ENCODE measurements at places on chromosomes 2 and 18.
A peak's percentile ranks its signal among the peaks of the same experiment; 100 is the strongest.

- DNase-seq, result no peak
Observed at GRCh38 chr2:10378189-10378588, 69.9 kb downstream of the ODC1 start.

DNA sequence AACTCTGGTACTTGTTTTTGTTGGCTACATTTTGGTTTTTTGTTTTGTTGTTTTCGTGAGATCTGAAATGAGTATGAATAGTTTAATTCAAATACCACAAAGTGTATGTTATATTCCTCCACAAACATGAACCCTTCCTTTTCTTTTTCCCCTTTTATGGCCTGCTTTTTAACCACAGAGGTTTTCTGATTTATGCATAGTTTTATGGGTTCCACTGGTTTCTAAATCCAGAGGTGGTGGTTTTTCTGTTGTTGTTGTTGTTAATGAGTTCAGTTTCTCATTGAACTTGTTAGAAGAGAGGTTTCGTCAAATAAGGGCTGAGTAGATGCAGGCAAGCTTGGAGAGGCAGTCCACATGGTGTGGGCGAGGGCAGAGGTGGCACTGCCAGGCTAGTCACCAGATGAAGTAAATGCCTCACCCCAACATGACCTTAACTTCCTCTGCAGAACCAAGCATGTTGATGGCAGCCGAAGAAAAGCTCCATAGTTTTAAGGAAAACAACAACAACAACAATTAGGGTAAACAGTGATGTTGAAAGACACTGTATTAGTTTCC is 72.5 kb downstream of the RIF1 start:
- DNase-seq, result no peak

DNA sequence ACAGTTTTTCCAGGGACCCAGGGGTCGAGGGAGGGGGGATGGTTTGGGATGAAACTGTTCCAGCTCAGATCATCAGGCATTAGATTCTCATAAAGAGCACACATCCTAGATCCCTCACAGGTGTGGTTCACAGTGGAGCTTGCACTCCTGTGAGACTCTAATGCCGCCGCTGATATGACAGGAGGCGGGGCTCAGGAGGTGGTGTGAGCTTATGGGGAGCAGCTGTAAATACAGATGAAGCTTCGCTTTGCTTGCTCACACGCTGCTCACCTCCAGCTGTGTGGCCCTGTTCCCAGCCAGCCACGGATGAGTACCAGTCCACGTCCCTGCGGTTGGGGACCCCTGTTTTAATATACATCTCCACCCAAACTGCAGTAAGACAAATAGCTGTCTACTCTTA is 204.2 kb downstream of the AGAP1 start:
- no peak for DNase-seq

DNA sequence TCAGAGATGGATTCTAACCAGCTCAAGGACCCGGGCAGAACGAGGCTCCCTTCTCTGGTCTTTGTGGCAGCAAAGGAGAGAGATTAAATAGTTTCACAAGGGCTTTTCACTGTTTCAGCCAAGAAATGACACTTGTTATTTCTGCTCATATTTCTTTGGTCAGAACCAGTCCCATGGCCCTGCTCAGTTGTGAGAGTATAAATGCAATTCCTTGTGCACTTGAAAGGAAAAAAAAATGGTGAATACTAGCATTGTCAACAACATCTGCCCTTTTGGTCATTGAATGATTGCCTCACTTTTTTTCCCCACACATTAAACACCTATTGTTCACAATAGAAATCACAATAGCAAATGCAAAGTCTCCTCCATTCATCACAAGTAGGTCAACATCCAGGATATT is 104.4 kb downstream of the RDH14 start:
- no peak for DNase-seq

DNA sequence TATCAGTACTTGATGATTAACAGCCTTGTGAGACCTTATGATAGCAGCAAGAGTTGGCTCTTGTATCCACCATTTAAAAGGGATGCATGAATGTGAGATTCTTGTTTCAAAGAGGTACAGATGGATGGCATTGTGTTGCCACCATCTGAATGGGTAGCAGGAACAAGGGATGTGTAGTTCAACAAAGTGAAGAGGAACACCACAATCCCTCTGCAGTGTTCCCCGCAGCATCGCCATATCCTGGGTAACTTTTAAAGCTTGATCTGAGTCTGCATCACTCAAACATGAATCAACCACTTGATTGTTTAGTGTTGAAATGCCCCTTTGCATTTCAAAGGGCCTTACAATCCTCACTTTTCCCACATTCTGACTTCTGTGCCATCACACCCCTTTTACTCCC is 106.7 kb downstream of the SS18 start:
- DNase-seq, result no peak

- DNase-seq, result no peak
Observed at GRCh38 chr2:96508521-96509113, 3.5 kb upstream of the NEURL3 start.

GRCh38 chr18:11149441-11150270 is at the start of gene PIEZO2:
TSS of gene PIEZO2 (minus strand) at chr18:11149569. CDS start at chr18:11148588, 981 bp downstream.
- DNase-seq, result no peak

DNA sequence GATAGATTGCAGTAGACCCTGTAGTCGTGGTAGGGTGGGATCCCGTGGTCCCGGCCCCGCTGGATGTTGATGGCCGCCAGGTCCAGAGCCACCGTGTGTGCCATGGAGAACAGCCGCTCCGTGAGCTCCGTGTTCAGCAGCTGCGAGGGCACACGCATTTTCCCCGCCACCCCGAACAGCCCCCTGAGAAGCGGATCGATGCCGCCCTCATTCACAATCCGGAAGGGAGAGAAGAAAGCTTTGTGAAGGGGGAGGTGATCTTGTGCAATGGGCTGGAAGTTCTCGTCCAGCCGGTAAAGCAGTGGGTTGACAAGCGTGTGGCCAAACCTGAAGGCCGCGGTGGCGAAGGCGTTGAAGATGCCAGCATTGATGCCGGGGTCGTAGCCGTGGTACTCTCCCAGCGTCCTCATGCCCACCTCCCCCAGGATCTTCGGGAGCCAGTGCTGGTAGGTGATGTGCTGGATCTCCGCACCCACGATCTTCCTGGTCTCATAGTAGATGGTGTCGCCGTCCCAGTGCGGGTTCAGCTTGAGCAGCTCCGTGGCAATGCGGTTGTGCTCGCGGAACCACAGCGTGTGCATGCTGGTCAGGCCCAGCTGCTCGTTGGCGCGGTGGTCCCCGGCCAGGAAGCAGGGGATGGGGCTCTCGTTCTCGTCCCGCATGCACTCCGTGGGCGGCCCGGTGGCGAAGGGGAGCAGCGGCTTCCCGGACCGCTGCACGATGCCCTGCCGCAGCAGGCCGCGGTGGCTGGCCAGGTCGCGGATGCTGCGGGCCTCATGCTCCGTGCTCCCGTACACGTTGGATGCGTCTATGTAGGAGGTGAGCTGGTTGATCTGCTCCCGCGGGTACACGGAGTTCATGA is 95.8 kb downstream of the PXDN start:
- DNase-seq, result no peak

DNA sequence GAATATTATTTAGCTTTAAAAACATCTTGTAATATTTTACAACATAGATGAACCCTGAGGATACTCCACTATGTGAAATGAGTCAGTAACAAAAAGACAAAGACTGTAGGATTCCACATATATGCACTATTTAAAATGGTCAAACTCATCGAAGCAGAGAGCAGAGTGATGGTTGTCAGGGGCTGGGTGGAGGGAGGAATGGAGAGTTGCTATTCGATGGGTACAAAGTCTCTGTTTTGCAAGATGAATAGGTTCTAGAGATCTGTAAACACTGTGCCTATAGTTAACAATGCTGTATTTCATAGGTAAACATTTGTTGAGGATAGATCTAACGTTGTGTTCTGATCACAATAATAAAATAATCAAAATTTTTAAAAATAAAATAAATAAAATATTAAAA is 1675.9 kb upstream of the CELF4 start:
- no peak for DNase-seq

DNA sequence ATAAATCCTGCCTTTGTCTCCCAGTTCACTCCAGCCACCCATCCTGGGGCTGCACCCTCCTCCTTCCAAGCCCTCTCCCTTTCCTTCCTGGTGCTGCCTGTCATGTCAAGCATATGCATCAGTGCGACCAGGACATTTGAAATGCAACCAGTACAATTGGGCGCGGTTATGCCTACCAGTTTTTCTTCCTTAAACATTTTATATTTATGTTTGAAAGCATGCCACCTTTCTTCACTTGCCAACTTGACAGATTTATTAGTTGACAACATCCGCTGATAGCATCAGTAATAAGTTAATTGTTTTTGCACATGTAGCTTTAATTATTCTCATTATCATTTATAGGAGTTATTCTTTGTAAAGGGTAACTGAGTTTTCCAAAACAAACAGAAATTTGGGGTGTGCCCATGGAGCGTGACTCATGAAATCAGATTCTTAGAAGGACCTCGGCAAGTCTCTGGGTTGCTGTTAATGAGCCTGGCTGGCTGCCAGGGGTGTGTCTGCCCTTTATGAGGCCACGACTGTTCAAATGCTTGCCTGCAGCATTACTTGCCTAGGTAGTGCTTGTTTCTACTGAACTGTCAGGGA is 32.8 kb upstream of the IL1B start:
- DNase-seq, result peak; percentile 95

GRCh38 chr2:214995409-214995808 is 143.0 kb downstream of the ABCA12 start:
- DNase-seq, result no peak

GRCh38 chr2:79219383-79219988 is 59.9 kb upstream of the REG3A start:
- peak; percentile 66 for DNase-seq

DNA sequence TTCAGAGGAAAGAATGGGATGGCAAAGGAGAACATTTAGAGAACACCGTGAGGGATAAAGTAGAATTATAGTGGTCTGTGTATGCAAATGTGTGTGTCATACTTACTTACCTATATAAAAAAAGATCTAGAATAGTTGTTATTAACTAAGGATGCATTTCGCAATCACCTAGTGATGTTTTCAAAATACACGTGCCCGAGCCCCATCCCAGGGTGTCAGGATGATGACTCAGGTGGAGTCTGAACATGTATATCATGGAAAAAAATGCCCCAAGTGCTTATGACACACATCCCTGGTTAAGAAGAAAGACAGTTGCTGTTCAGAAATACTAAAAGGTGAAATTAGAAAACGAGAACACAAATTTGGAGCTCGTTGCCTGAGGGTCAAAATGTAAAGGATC is 109.0 kb downstream of the CERS6 start:
- DNase-seq, result peak; percentile 36

- DNase-seq, result peak; percentile 11
Observed at GRCh38 chr18:49459404-49460171, 857 bp downstream of the DYM start.

- DNase-seq, result no peak
Observed at GRCh38 chr18:48441405-48441881, 32.3 kb upstream of the ZBTB7C start.

DNA sequence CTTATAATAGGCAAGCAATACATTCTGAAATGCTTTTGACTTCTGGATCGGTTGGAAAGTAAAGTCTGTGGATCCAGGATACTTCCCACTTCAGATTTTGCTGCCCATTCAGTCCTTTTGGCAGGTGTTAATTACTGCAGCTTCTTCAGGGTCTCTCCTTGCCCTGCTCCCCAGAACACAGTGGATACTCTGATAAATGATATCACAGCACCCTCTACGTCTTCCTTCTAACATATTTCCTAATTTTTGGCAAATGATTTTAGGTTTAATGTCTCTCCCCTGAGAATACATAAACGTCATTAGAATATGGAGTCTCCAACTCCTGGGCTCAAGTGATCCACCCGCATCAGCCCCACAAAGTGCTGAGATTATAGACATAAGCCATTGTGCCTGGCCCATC is 249.8 kb downstream of the NYAP2 start:
- no peak for DNase-seq

DNA sequence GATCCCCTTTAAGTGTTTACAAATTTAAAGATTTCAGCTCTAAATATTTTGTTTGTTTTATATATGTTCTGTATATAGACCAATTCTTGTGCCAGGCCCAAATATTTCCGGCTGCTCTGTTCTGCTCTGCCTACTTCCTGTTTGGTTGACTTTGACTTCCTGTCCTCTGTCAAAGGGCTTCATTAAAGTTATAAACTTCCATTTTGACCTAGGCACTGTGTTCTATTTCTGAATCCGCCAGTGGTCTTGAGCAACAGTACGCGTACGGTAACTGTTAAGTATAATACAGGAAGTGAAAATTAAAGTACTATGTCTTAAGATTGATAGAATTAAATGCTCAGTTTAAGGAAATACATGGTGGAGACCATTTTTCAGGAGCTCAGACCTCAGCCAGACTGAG is 13.5 kb upstream of the REL start:
- no peak for DNase-seq

DNA sequence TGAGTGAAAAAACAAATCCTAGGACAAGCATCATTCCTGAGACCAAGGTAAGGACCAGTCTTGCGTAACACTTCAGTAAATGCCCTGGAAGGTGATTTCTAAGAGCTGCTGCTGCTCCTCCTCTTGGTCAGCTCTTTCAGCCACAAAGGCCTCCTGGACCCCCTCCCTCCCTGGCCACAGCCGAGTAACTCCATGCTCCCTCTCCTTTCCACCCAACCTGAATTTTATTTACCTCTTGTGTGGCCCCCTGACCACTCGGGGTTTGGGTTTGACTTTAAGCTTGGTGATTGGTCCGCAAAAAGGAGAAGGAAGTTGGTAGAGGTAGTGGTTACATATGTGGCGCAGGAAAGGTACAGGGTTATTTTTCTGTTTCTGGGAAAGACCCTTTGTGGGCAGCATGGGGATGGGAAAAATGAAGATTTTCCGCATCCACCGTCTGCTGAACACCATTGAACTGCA is 9.2 kb downstream of the HTRA2 start:
- DNase-seq, result no peak

- no peak for DNase-seq
Observed at GRCh38 chr2:64225491-64225890, 81.3 kb upstream of the PELI1 start.

GRCh38 chr2:59183070-59183469 is 941.9 kb upstream of the FANCL start:
- no peak for DNase-seq

- DNase-seq, result peak; percentile 95
Observed at GRCh38 chr18:9643549-9643948, 29.2 kb upstream of the PPP4R1 start.

DNA sequence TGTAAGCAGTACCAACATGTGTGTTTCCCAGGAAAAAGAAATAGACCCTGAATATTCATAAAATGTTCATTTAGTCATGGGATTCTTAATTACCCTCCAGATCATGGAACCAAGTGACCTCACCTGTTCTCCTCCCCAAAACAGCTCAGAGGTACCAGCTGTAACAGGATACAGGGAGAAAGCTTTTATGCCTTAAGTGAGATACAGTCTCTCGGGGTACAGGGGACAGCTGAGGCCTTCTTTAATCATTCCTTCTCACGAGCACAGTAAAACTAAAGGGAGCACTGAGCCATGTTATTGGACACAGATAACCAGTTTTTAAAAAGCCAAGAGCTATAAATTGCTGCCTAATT is 16.6 kb downstream of the EPHA4 start:
- no peak for DNase-seq

- no peak for DNase-seq
Observed at GRCh38 chr2:148338541-148338940, 306.0 kb upstream of the EPC2 start.

DNA sequence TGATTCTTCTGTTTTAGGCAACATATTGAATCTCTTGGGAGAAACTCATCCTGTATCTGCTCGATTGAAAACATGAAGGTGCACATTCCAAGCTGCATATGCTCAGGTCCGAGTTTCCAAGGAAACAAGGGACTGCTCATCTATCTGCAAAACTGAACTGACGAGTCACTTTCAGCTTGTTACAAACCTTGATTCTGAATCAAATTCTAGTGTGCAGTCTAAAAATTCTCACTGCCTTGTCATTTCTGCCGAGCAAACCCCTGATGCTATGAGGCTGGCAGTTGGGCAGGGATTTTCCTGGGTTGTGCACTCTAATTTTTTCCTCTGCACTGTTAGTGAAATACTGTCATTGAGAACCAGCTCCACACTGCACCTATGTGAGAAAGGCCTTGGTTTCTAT is 101.3 kb upstream of the ETAA1 start:
- no peak for DNase-seq
